ENCODE measurements at places on chromosomes 11 and 22.

GRCh38 chr11:116953530-116954285, 116.3 kb upstream of the APOA1 start:
- peak; percentile 59 for DNase-seq
- peaks cover 13% of the 10 kb centered on the region for H3K36me3 ChIP-seq
- H3K4me3 ChIP-seq = no peak overlapping the region
- H3K27me3 ChIP-seq = no peaks in the 10 kb centered on the region
- peaks cover 33% of the 10 kb centered on the region for H3K4me1 ChIP-seq
- peak overlapping the region; percentile 55 for H3K27ac ChIP-seq

- peak overlapping the region; percentile 84 for H3K4me3 ChIP-seq
- H3K27ac ChIP-seq = peak overlapping the region; percentile 92
- H3K27me3 ChIP-seq = no peaks in the 10 kb centered on the region
- H3K36me3 ChIP-seq = peaks cover 14% of the 10 kb centered on the region
- DNase-seq = no peak
Observed at GRCh38 chr11:34105957-34106504, 602 bp downstream of the NAT10 start.

GRCh38 chr11:83220260-83220659, 26.7 kb downstream of the ANKRD42 start:
- H3K4me3 ChIP-seq = no peak overlapping the region
- H3K27ac ChIP-seq = no peak overlapping the region
- H3K27me3 ChIP-seq = no peaks in the 10 kb centered on the region
- no peaks in the 10 kb centered on the region for H3K36me3 ChIP-seq
- DNase-seq = no peak

- no peak overlapping the region for H3K4me3 ChIP-seq
- H3K27ac ChIP-seq = no peak overlapping the region
- no peaks in the 10 kb centered on the region for H3K36me3 ChIP-seq
- DNase-seq = no peak
- H3K4me1 ChIP-seq = no peaks in the 10 kb centered on the region
- no peaks in the 10 kb centered on the region for H3K27me3 ChIP-seq
Observed at GRCh38 chr22:49243965-49244364, 583.7 kb downstream of the BRD1 start.

GRCh38 chr11:9901943-9902342, 238.1 kb downstream of the SWAP70 start:
- no peaks in the 10 kb centered on the region for H3K27me3 ChIP-seq
- no peak for DNase-seq
- no peak overlapping the region for H3K4me3 ChIP-seq

DNA sequence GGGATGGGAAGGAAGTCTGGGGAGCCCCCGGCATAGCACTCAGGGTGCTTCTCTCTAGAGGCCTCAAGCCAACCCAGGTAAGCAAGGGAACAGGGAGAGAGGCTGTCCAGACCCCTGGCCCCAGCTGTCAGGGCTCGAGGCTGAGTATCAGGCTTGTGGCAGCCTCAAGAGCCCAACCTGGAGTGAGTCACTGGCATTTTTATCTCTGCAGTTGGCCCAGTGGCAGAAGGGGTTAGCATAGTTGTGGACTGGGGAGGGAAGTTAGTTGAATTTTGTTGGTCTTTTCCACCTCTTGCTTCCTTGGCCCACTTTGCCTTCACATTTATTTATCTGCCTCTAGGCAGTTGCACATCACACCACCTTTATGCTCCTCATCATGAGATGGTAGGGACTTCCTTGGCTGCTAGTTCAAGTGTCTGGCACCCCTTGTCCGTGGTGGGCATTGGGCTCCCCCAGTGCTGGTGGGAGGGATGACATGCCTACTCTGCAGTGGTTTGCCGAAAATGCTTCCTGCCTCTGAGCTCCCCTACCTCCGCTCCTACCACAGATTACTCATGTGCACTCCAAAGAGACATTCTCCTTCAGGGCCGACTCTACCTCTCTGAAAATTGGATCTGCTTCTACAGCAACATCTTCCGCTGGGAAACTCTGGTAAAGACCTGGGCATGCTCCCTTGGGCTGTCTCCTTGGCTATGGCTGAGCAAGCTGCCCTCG, 60.1 kb downstream of the SCN3B start:
- no peak overlapping the region for H3K4me3 ChIP-seq
- H3K36me3 ChIP-seq = no peaks in the 10 kb centered on the region
- DNase-seq = no peak

DNA sequence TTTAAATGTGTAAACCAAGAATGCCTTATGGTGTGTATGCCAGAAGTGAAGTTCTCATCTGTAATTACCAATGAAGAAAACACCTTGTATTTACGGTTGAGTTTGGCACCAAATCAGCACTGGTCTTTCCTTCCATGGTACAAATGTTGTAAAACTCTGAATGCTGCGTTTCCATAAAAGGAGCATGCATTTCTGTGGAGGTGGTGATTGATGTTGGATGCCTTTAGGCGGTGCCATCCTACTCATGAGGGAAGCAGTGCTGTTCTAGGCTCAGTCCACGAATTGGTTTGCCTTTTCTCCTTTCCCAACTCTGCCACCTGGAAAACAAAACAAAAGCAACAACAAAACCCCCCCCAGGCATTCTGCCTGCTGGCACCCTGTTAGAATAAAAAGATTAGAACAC, 124.4 kb downstream of the TEAD1 start:
- peaks cover 6% of the 10 kb centered on the region for H3K27me3 ChIP-seq
- H3K4me1 ChIP-seq = no peaks in the 10 kb centered on the region
- no peak for DNase-seq
- no peak overlapping the region for H3K27ac ChIP-seq

GRCh38 chr11:94469416-94469815, 24.2 kb downstream of the MRE11 start:
- H3K4me1 ChIP-seq = peaks cover 8% of the 10 kb centered on the region
- H3K27ac ChIP-seq = no peak overlapping the region
- H3K36me3 ChIP-seq = peaks cover 7% of the 10 kb centered on the region
- DNase-seq = no peak

DNA sequence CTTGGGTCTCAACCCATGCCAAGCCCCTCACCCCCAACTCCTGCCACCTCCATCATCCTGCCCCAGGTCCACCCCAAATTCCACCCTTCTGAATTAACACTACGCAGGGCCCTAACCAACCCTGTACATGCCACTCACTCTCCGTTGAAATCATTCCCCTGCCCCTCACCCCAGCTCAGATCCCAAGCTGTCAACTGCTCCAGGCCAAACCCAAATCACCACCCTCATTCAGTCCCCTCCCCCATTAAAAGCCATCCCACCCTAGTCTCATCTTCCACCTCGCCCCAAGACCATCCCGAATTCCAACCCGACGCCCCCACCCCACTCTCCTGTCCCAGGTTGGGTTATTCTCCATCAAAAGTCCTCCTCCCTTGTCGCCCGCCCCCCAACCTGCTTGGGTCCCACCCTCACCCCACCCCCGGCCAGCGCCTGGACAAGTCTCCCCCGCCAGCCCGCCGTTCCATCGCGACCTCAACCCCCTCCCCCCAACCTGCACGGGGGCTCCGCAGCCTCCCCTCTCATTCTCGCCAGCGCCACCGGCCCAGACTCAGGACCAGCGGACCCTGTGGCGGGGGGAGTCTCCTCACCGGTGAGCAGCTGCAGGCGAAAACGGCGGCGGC, 466 bp downstream of the FAM168A start:
- H3K4me1 ChIP-seq = peaks cover 25% of the 10 kb centered on the region
- no peak for DNase-seq
- H3K4me3 ChIP-seq = peak overlapping the region; percentile 93
- H3K27me3 ChIP-seq = no peaks in the 10 kb centered on the region

DNA sequence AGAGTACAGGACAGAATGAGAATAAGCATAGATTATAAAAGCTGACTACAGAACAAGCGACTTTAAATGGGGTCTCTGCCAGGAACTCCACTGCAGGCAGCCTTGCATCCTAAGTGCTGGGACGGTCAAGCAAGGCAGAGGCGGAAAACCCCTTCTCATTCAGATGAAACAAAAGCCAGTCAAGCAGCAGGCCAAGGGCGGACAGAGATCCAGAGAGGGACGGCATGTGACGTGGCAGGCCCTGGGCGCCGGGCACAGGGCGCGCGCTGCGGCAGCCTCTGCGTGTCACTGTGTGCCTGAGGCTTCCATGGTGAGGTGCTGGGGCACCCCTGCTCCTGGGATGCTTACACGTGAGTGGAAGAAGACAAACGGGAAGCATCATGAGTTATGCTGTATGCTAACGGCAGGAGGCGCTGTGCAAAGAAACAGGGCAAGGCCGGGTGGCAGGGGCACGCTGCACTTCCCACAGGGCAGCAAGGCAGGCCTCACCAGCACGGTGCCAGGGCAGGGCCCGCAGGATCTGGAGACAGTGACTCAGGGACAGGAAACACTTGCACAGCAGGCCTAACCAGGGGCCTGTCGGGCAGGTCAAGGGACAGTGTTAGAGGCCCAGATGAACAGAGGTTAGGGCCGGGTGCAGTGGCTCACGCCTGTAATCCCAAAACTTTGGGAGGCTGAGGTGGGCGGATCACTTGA, 6.2 kb downstream of the TOLLIP start:
- no peak for DNase-seq
- no peaks in the 10 kb centered on the region for H3K27me3 ChIP-seq
- H3K36me3 ChIP-seq = no peaks in the 10 kb centered on the region

DNA sequence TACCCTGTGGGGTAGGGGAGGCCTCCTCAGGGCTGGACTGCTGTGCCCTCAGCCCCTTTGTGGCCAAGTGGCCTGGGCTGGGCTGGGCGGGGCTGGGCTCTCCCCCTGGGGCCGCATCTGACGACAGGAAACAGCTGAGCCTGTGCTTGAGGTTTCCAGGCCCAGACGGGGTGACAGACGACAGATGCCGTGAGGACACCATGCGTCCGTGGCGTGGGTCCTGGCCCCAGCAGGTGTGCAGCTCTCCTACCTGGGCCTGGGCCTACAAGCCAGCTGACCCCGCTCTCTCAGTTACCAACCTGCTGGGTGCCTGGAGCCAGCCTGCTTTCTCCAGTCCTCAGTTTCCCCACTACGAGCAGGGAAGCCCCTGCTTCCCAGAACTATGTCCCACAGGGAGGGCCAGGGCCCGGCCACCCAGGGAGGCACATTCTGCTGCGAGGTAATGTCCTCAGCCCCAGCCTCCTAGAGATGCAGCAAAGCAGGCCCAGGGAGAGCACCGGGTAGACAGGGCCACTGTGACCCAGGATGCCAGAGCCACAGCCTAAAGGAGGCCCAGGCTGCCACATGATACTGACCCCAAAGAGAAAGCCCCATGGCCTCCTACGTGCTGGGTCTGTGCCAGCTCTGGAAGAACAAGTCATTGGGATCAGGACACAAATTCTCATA, 181.3 kb downstream of the IGLL1 start:
- no peak overlapping the region for H3K27ac ChIP-seq
- H3K4me1 ChIP-seq = no peaks in the 10 kb centered on the region
- H3K36me3 ChIP-seq = no peaks in the 10 kb centered on the region
- H3K4me3 ChIP-seq = no peak overlapping the region

- no peaks in the 10 kb centered on the region for H3K4me1 ChIP-seq
- no peak for DNase-seq
- H3K36me3 ChIP-seq = no peaks in the 10 kb centered on the region
- no peak overlapping the region for H3K27ac ChIP-seq
- H3K27me3 ChIP-seq = no peaks in the 10 kb centered on the region
Observed at GRCh38 chr11:81970886-81971285, 762.8 kb downstream of the FAM181B start.

GRCh38 chr11:4523666-4524065, 21.3 kb upstream of the OR52M1 start:
- H3K36me3 ChIP-seq = no peaks in the 10 kb centered on the region
- no peak for DNase-seq
- no peak overlapping the region for H3K4me3 ChIP-seq
- H3K4me1 ChIP-seq = no peaks in the 10 kb centered on the region
- no peak overlapping the region for H3K27ac ChIP-seq

DNA sequence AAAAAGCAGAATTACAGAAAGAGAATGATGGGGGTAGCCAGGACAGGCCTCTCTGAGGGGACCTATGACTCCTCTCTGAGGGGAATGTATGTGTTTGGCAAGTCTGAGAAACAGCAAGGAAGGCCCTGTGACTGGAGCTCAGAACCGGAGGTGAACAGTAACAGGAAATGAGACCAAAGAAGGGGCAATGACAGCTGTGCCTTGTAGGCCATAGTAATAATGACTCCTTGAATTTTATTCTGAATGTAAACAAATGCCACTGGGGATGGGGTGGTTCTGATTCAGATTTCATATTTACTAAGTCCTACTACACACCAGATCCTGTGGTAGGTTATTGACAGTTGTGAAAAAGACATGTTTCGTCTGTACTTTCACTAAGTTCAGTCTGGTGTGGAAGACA, 52.8 kb upstream of the APOA1 start:
- no peak overlapping the region for H3K27ac ChIP-seq
- H3K36me3 ChIP-seq = peaks cover 3% of the 10 kb centered on the region
- H3K27me3 ChIP-seq = no peaks in the 10 kb centered on the region
- no peak for DNase-seq

- no peaks in the 10 kb centered on the region for H3K36me3 ChIP-seq
- DNase-seq = no peak
- no peak overlapping the region for H3K4me3 ChIP-seq
- no peaks in the 10 kb centered on the region for H3K4me1 ChIP-seq
Observed at GRCh38 chr11:132576706-132577105, 955.6 kb downstream of the OPCML start.

DNA sequence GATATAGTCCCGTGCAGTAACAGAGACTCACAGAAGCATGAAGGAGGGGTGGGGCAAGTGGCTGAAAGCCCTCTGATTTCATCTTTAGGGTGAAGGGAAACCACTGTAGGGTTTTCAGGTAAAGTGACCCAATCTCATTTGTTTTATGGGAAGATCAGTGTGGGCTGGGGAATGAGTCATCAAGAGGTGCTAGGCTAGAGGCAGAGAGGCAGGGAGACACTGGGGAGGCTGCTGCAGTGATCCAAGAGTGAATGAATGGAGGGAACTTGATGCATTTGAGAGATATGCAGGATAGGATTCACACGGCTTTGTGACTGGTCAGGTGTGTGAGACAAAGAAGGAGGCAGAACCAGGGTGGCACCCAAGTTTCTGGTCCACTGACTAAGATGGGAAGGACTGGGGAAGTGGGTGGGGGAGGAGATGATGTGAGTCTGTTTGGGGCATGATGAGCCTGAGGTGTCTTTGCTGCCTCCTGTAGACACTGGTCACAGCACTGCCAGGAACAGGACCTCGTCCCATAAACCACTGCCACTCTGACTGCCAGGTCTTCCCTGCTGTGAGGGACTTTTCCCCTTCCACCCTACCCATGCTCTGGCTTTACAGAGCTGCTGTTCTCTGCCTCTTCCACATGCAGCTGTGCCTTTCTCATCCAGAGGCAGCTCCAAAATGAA, 239.0 kb downstream of the TENM4 start:
- H3K27ac ChIP-seq = no peak overlapping the region
- no peaks in the 10 kb centered on the region for H3K36me3 ChIP-seq
- no peak for DNase-seq

- no peak overlapping the region for H3K27ac ChIP-seq
- H3K36me3 ChIP-seq = no peaks in the 10 kb centered on the region
- H3K27me3 ChIP-seq = no peaks in the 10 kb centered on the region
- DNase-seq = no peak
- peaks cover 22% of the 10 kb centered on the region for H3K4me1 ChIP-seq
- H3K4me3 ChIP-seq = no peak overlapping the region
Observed at GRCh38 chr11:77406396-77406795, 67.5 kb downstream of the PAK1 start.

GRCh38 chr11:60872124-60872960, 5.0 kb downstream of the ZP1 start:
- H3K36me3 ChIP-seq = no peaks in the 10 kb centered on the region
- no peak overlapping the region for H3K4me3 ChIP-seq
- no peak for DNase-seq
- H3K4me1 ChIP-seq = peaks cover 29% of the 10 kb centered on the region
- no peaks in the 10 kb centered on the region for H3K27me3 ChIP-seq
